Activated CD4-positive, alpha-beta memory T cell treated with anti-CD3 and anti-CD28 coated beads for 36 hours (primary cell): ENCODE measurements at places on chromosomes 12 and 14.

DNA sequence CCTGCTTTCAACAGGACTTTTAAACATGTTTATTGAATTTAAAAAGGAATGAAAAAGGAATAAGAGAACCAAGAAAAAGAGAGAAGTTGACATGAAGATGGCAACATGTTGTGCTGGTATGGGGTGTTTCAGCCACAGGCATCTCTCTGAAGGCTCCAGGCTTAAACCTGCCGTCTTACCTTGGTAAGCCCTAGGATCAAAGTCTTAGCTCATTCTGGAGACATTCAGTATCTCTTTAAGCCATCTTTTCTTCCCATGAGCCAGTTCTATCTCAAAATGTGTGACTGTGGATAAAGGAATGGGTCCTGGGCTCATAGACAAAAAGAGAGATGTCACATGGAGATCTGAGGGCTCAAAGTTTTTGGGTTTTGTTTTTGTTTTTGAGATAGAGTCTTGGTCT lies 1.6 kb upstream of the TFCP2 start:
- DNase-seq: no peak

DNA sequence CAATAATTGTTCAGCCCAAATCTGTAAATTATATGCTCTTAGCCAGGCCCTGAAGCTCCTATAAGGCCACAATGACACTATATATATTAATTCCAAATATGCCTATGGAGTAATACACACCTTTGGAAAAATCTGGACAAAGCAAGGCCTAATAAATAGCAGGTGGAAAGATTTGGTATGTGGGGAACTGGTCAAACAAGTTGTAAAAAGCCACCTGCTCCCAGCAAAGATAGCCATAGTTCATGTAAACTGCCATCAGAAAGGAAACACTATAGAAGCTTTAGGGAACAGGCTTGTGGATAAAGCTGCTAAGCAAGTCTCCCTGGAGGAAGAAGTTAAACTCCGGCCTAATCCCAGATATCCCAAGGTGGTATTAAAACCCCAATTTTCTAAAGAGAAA lies 29.7 kb downstream of the PRMT8 start:
- no peak for DNase-seq

GRCh38 chr14:51547260-51547659 lies 104.5 kb upstream of the FRMD6 start:
- no peak for DNase-seq

DNA sequence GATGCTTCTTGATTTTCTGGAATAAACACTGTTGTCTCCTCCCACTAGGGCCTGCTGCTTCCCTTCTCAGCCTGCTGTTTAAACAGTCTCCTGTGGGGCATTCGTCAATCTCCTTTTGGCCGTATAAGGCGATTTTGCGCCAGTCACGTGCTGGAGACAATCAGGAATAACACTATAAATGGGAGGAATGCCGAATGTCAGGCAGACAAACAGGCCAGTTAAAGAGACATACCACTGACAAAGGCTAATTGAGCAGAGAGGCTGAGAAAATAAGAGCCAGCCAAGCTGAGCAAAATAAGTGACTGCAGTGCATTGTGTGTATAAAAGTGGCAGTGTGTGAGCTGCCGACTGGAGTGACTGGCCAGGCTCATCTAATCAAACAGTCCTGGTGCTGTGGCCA lies 23.3 kb downstream of the DMAC2L start:
- DNase-seq: no peak

DNA sequence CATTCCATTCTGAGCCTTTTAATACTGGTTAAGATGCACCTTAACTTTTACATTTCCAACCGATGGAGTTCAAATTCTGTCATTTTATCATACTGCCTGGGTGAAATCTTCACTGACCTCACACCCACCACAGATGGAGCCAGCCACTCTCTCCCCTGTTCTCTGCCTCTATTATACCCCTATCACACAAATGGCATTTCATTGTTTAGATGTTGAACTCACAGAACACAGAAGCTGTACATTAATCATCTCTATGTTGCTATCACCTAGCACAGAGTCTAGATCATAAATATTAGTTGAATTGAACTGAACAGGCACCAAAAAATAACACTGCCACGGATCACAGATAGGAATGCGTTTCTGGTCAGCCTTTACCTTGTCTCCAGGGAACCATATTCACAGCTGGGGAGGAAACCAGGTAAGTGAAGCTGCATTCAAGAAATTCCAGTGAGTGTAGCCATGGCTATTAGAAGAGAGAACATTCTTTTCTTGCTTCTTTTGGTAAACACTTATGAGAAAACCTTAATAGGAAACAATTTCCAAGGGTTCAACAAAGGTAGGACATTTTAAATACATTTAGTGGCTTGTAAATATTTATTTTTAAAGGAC lies 194.9 kb upstream of the RMST start:
- no peak for DNase-seq

DNA sequence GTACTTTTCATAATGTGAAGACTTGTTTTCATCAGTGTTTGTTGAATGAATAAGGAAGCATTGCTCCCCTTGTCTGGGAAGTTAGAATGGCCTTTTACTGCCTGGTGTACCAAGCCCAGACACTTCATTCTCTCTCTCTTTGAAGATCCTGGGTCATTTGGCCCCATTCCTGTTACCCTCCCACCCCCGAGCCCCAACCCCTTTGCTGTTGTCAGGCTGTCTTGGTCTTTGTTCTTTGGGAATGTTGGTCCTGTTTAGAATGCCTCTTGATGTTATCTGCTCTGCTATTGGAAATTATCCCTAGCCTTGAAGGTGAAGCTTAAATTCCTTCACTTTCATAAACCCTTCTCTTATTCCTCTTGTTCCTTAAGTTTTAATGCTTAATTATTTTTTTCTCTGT lies 13.8 kb downstream of the DERA start:
- no peak for DNase-seq
